Esophagus muscularis mucosa (tissue), 4 donors: ENCODE measurements at places on chromosomes 2 and 18. TPM values are rescaled to one million over a fixed set of nuclear protein-coding genes. Genes with fewer than 3 reads are reported as not detected.

Gene CCDC121
- 5.3 TPM for total RNA-seq

Gene CRYGD
- not detected for total RNA-seq

Gene TMBIM1
- 227 TPM for total RNA-seq

Gene RAB27B
- 1.6 TPM for total RNA-seq

Gene TOGARAM2
- total RNA-seq, result 0.99 TPM

Gene SUPT7L
- 18.5 TPM for total RNA-seq

Gene LRATD1
- 5.6 TPM for total RNA-seq

Gene ESPNL
- total RNA-seq, result 0.83 TPM

GRCh38 chr2:157792335-157793052 lies 83.6 kb downstream of the ACVR1 start:
- DNase-seq, result no peak
- peak overlapping the region; percentile 53 for H3K27ac ChIP-seq
- peaks cover 57% of the 10 kb centered on the region for H3K4me1 ChIP-seq
- peaks cover 1% of the 10 kb centered on the region for H3K36me3 ChIP-seq
- no peak overlapping the region for H3K4me3 ChIP-seq

DNA sequence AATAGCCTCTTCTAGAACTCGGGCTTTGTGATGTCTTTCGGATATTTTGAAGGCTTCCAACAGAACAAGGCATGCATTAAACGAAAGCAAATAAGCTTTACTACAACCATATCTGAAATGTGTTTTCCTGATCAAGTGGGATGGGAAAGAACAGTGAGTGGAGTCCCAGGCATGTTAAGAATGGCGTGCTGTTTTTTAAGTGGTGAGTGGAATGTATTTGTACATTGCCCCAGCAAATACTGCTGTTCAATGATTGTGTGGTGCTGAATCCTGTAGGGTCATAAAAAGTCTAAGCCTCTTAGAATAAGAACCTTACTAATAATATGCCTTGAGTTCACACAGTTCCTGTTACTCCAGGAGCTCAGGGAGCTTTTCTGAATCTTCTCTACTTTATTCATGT lies 52.5 kb downstream of the POMC start:
- H3K4me1 ChIP-seq, result no peaks in the 10 kb centered on the region
- H3K27me3 ChIP-seq, result no peaks in the 10 kb centered on the region
- no peaks in the 10 kb centered on the region for H3K36me3 ChIP-seq
- H3K27ac ChIP-seq, result no peak overlapping the region

DNA sequence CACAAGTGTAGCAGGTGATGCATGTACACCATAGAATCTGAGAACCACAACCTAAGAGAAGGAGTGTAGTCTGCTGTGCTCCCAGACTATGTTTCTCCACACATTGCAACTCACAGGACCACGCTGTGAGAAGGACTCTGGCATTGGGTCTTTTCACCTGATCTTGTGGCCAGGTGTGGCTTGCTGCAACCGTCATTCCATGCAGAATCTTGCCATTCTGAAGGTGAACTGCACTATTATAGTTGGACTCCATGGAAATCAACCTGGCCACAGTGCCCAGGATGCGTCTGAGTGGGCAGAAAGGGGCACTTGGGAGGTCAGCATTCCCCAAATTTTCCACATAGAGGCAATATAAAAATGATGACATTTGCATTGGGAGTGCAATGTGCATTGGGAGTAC lies 122.2 kb downstream of the CAPN13 start:
- no peaks in the 10 kb centered on the region for H3K27me3 ChIP-seq
- peak; percentile 83 for DNase-seq
- H3K4me1 ChIP-seq, result peaks cover 47% of the 10 kb centered on the region
- no peaks in the 10 kb centered on the region for H3K36me3 ChIP-seq

GRCh38 chr18:75358928-75359327 lies 68.6 kb downstream of the SMIM21 start:
- H3K4me3 ChIP-seq, result no peak overlapping the region
- DNase-seq, result no peak
- H3K27ac ChIP-seq, result no peak overlapping the region
- no peaks in the 10 kb centered on the region for H3K4me1 ChIP-seq

- H3K4me1 ChIP-seq, result peaks cover 11% of the 10 kb centered on the region
- H3K27ac ChIP-seq, result no peak overlapping the region
- peak; percentile 21 for DNase-seq
- H3K4me3 ChIP-seq, result no peak overlapping the region
These were observed 71.7 kb upstream of the TWIST2 start for GRCh38 chr2:238776003-238776760.

DNA sequence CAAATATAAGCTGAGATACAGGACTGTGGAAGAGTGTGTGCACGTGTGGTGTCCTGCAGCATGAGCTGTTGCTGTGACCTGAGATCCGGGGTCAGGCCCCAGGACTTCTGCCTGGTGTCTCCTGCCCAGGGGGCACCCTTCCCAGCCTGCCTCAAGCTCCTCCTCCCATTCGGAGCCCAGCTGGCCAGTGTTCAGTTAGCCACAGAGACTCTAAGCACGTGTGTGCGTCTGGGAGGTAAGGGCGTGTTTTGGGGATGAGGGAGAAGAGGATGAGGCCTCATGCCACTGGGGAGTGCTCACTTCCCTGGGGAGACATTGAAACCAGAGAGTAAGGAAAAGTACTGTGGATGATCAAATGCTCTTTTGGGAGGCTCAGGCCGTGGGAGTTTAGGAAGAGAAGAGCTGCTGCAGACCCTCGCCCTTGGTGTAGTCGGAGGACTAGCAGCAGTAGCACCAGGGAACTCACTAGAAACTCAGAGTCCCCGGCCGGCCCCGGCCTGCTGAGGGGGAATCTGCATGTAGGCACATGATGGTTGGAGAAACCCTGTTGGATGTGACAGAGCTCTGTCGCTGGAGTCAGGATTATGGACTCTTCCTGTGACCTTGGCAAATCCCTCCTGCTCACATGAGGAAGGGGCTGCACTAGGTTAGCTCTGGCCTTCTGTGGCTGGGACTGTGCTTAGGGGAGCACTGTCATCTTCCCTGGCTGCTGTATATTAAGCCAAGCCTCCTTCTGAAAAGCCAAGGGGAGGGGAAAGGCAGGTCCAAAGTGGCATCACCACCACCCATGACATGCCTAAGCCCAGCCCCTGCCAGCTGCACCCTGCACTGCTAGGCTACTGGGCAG lies 231.1 kb downstream of the DYSF start:
- H3K4me1 ChIP-seq, result no peaks in the 10 kb centered on the region
- DNase-seq, result no peak
- peaks cover 72% of the 10 kb centered on the region for H3K36me3 ChIP-seq
- H3K27ac ChIP-seq, result no peak overlapping the region

- H3K4me1 ChIP-seq, result no peaks in the 10 kb centered on the region
- no peak overlapping the region for H3K27ac ChIP-seq
- no peak for DNase-seq
- no peaks in the 10 kb centered on the region for H3K27me3 ChIP-seq
- H3K36me3 ChIP-seq, result no peaks in the 10 kb centered on the region
These were observed 56.7 kb upstream of the MSTN start for GRCh38 chr2:190119257-190119656.

DNA sequence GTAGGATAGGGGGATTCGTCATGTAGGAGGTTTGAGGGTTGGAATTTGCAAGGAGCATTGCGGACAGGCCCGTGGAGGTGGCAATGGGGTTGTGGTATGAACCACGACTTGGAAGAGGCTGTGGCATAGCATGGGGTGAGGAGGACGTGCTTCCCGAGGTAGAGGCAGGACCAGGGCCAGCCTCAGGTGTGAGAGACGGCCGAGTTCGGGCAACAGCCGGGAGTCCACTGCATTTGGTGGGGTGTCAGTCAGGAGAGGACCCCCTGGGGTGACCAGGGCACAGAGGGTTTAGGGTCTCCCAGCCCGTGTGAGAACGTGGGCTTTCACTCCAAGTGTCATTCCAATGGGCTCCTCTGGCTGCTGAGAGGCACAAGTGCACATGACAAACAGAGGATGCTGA lies 339.0 kb downstream of the EIPR1 start:
- no peaks in the 10 kb centered on the region for H3K27me3 ChIP-seq
- DNase-seq, result peak; percentile 83
- H3K4me3 ChIP-seq, result no peak overlapping the region
- H3K36me3 ChIP-seq, result no peaks in the 10 kb centered on the region

DNA sequence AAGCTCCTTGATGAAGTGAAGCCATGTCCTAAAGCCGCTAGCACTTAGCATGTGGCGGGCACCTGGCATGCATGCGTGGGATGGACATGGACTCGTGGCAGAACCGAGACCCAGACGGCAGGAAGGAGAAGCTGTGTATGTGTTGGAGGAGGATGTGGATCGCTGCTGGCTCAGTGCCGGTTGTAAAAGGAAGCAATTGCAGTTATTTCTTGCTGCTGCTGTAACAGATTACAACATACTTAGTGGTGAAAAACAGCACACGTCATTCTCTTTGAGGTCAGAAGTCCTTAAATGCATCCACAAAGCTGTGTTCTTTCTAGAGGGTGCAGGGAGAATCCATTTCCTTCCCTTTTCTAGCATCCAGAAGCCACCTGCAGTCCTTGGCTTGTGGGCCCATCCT lies 74.6 kb downstream of the AGAP1 start:
- H3K27ac ChIP-seq, result no peak overlapping the region
- peaks cover 8% of the 10 kb centered on the region for H3K36me3 ChIP-seq
- H3K27me3 ChIP-seq, result no peaks in the 10 kb centered on the region

DNA sequence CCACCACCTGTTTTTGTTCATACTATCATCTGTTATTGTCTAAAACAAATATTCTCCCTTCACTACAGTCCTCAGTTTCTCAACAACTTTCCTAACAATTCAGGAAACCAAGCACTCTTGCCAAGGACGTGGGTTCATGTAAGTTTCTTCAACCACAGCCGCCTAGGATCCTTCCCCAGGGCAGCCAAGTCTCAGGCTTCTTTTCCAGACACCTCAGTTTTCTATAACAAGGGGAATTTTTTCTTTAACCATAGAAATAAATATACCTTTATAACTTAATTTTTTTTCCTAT lies 39.4 kb upstream of the AGPS start:
- H3K4me1 ChIP-seq, result peaks cover 30% of the 10 kb centered on the region
- H3K36me3 ChIP-seq, result no peaks in the 10 kb centered on the region
- H3K27ac ChIP-seq, result peak overlapping the region; percentile 38
- H3K27me3 ChIP-seq, result no peaks in the 10 kb centered on the region
- H3K4me3 ChIP-seq, result no peak overlapping the region

GRCh38 chr2:192082121-192082520 lies 112.6 kb downstream of the TMEFF2 start:
- H3K4me1 ChIP-seq, result peaks cover 2% of the 10 kb centered on the region
- no peaks in the 10 kb centered on the region for H3K36me3 ChIP-seq

GRCh38 chr18:33440060-33441043 lies at the start of gene CCDC178:
TSS of gene CCDC178 (minus strand) at chr18:33440721. CDS start at chr18:33412088, 28,633 bp downstream.
- H3K36me3 ChIP-seq, result no peaks in the 10 kb centered on the region
- H3K27me3 ChIP-seq, result no peaks in the 10 kb centered on the region
- peak within 1 kb of the TSS; percentile 67 for H3K4me3 ChIP-seq
- no peak for DNase-seq

GRCh38 chr2:211748339-211748738 lies 790.3 kb downstream of the ERBB4 start:
- H3K27me3 ChIP-seq, result no peaks in the 10 kb centered on the region
- no peak for DNase-seq
- H3K36me3 ChIP-seq, result no peaks in the 10 kb centered on the region
- H3K4me3 ChIP-seq, result no peak overlapping the region
- no peak overlapping the region for H3K27ac ChIP-seq

GRCh38 chr2:10931710-10932255 lies 20.0 kb downstream of the KCNF1 start:
- peaks cover 14% of the 10 kb centered on the region for H3K4me1 ChIP-seq
- no peak overlapping the region for H3K27ac ChIP-seq
- H3K27me3 ChIP-seq, result no peaks in the 10 kb centered on the region
- H3K4me3 ChIP-seq, result no peak overlapping the region

- no peak overlapping the region for H3K27ac ChIP-seq
- no peak for DNase-seq
- H3K4me1 ChIP-seq, result peaks cover 28% of the 10 kb centered on the region
- H3K27me3 ChIP-seq, result no peaks in the 10 kb centered on the region
These were observed 421.3 kb downstream of the LPIN1 start for GRCh38 chr2:12167525-12168317.

GRCh38 chr2:2913601-2914120 lies 464.0 kb downstream of the EIPR1 start:
- no peak overlapping the region for H3K27ac ChIP-seq
- peak; percentile 55 for DNase-seq
- no peaks in the 10 kb centered on the region for H3K36me3 ChIP-seq
- H3K27me3 ChIP-seq, result no peaks in the 10 kb centered on the region
- no peaks in the 10 kb centered on the region for H3K4me1 ChIP-seq

DNA sequence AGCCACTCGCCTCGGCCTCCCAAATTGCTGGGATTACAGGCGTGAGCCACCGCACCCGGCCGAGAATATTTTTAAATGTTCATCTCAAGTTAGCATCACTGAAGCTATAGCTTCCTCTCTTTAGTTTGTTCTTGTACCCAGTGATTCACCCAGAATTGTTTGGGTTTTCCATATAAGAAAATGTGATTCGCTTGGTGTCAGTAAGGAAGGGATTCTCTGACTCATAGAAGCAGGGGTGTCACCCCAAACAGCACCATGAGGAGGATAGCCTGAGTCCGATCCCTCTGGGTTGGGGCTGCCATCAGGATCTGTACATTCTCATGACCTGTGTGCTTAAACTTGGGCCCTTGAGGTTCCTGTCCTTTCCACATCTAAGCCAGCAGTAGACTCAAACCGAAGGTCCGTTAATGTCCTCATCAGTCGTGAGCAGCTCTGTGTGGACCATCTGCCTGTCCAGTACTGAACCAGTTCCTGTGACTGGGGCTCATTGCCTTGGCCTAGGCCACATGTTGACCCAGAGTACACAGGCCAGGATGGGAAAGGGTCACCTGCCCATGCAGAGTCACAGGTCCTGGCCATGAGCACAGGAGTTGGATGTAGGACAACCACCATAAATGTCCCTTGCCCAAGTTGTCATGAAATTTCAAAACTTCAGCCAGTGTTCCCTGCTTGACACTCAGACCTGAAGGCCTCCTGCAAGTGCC lies 311.9 kb downstream of the GBX2 start:
- no peak for DNase-seq
- no peak overlapping the region for H3K27ac ChIP-seq
- no peaks in the 10 kb centered on the region for H3K36me3 ChIP-seq
- no peak overlapping the region for H3K4me3 ChIP-seq

DNA sequence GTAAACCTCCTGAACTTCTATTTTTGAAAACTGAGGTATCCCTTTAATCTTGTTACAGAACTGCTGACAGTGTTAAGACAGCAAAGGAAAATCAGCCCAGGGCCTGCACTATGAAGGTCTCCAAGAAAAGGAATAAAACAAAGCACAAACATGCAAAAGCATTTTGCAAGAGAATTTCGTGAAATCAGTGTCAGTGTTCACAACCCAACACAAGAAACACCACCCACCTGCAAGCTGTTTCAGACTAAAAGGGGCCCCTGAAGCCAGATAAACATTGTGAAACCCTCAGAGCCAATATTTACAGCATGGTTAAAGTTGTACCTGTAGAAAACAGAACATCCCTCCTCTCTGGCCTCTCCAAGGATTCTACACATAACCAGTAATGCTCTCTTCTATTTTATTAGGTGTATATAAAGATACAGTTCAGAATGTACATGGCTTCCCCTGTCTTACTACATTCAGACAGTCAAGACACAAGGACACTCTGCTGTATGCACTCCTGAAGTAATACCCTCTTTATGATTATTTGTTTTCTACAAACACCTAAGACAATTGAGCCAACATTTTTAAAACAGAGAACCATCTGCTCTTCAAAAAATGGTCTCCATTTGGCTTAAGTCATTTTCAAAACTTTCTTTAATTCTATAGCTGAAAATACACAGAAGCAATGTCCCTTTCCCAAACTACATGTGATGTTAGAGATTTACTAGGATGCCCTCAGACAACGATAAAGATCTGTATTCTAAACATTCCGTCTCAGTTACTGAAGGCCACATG lies 149.5 kb upstream of the ZFP36L2 start:
- H3K4me1 ChIP-seq, result peaks cover 9% of the 10 kb centered on the region
- no peaks in the 10 kb centered on the region for H3K27me3 ChIP-seq
- H3K4me3 ChIP-seq, result no peak overlapping the region
- peak overlapping the region; percentile 48 for H3K27ac ChIP-seq

- no peak overlapping the region for H3K27ac ChIP-seq
- H3K36me3 ChIP-seq, result no peaks in the 10 kb centered on the region
- no peaks in the 10 kb centered on the region for H3K27me3 ChIP-seq
- no peak for DNase-seq
- H3K4me1 ChIP-seq, result no peaks in the 10 kb centered on the region
These were observed 76.3 kb upstream of the ID2 start for GRCh38 chr2:8605351-8606065.
